ENCODE measurements at places on chromosomes 16 and 17. TPM values are rescaled to one million over a fixed set of nuclear protein-coding genes. Genes with fewer than 3 reads are reported as not detected.

The SGCA gene
- 1.2 TPM for total RNA-seq

The TERB1 gene
- not detected for total RNA-seq

The CD300E gene
- total RNA-seq = not detected

The FBXL16 gene
- total RNA-seq = 3.5 TPM

The PMP22 gene
- 226 TPM for total RNA-seq

The STX8 gene
- total RNA-seq = 59.4 TPM

The ZFP1 gene
- total RNA-seq = 10.2 TPM

The RNU2-1 gene
- total RNA-seq = not detected

The CBFB gene
- total RNA-seq = 53.0 TPM

The SLC22A31 gene
- total RNA-seq = 1.2 TPM

The KRTAP4-3 gene
- total RNA-seq = not detected

The KRTAP4-1 gene
- total RNA-seq = not detected

The CHD9NB gene
- 0.96 TPM for total RNA-seq

The CFAP119 gene
- total RNA-seq = 8.6 TPM

The ZNF287 gene
- total RNA-seq = 13.9 TPM

The FKBP10 gene
- 98.5 TPM for total RNA-seq
